ENCODE measurements at places on chromosomes 3 and 15.

DNA sequence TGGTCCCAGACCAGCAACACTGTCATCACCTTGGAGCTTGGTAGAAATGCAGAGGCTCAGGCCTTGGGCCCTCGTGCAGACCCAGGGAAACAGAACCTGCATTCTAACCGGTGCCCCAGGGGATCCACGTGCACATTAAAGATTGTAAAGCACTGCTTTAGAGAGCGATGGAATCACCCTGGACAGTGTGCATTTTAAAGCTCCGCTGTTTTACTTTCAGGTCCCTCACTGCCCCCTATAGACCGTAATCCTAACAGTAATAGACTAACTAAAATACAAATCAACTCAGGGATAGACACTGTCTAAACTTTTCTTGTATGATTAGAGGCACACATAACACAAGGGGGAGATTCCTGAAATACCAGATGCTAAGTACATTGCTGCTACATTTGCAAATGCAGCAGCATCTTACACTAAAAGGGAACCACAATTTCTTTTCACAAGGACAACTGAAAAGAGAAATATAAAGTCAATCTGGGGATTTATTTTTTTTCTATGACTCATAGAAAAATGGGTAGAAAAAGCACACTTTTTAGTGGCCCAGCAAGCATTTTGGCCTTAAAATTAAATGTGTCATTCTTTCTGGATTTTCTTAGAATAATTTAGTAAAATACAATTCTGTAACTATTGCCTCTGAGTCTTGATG, 10.5 kb upstream of the SH3GL3 start:
- no peak for DNase-seq

GRCh38 chr15:90582553-90582952, 52.8 kb downstream of the CRTC3 start:
- DNase-seq: no peak

- DNase-seq: no peak
Observed at GRCh38 chr3:70233112-70233511, 79.3 kb downstream of the MDFIC2 start.

DNA sequence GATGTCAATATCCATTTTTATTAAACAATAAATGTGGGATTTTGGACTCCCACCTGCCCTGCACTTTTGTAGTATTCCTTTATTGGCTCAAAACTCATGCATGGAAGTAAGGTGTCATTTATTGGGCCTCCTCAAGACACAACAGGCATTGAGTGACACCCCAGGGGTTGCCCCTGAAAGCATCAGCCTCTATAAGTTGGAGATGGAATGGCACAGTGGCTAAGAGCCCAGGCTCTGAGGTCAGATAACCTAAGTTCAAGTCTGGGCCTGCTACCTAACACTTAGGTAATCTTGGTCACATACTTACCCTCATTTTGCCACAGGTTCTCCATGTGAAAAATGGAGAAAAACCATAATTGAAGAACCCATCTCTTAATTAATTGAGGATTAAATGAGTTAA, 4.6 kb downstream of the CAPN3 start:
- DNase-seq: no peak

- no peak for DNase-seq
Observed at GRCh38 chr3:153855772-153856171, 265.4 kb upstream of the ARHGEF26 start.

DNA sequence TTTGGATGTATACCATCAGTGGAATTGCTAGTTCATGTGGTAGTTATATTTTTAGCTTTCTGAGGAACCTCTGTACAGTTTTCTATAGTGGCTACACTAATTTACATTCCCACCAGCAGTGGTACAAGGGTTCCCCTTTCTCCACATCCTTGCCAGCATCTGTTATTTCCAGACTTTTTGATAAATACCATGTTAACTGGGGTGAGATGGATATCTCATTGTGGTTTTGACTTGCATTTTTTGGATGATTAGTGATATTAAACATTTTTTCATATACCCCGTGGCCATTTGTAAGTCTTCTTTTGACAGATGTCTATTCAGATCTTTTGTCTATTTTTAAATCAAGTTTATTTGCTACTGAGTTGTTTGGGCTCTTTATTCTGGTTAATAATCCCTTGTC, 455.6 kb upstream of the RARB start:
- DNase-seq: no peak

DNA sequence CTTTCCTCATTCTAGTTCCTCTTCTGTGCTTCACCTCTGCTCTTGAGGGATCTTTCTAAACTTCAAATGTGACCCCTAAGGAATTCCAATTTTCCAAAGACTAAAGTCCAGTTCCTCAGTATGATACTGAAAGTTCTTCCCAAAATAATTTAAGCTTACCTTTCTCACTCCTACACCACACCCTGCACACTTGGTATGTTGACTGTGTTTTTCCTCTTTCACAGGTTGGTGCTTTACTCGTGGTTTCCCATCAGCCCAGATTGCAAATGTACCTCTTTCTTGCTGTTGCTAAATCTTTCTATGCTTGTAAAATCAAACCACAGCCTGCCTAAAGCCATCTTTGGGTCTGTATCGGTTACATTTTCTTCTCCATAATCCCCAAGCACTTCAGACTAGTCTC, 30.5 kb upstream of the CLDN16 start:
- no peak for DNase-seq

Data from NCI-H1436 (cell line).